Fibroblast of skin of left biceps (primary cell): ENCODE measurements at places on chromosomes 2 and 18.

DNA sequence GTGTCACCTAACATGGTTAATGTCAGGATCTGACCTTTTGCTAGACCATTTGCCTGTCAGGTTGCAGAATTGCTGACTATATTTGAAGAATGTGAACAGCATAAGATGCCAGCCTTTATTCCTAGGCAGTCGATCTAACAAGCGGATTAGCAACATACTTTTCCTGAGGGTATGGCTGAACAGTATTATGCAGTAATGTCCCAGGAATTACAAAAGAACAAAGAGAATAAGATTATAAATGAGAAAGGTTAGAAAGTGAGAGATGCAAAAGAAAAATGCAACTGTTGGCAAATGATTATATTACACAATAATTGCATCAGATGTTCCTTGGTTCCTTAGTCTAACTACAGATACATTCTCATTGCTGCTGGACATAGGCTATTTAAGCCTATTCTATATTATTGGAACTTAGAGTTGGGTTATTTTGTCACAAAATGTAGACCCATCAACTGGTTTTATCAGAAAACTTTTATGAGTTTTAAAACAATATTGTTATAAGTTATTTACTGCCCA is 647.1 kb upstream of the CRIM1 start:
- no peak for DNase-seq

GRCh38 chr2:189876271-189876670 is 92.0 kb downstream of the PMS1 start:
- DNase-seq: no peak

DNA sequence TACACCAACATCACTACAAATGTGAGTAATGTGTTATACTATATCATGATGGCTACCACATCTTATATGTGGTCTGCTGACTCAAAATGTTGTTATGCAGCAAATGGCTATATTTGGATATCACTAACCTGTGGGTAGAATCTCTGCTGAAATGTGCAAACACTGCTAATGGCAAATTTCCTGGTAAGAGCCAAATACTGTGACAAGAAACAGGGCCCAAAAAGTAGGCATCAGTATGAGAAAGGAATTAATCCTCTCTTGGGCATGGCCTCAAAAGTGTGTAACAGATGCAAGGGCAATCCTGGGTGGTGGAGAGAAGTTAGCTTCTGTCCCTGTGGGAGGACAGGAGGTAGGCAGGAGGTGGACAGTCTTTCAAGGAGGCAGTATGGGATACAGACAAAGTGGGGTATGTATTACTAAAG is 13.3 kb downstream of the ATF2 start:
- peak; percentile 70 for DNase-seq

- no peak for DNase-seq
Measured at GRCh38 chr2:99961196-99961913, 181.0 kb downstream of the AFF3 start.

- no peak for DNase-seq
Measured at GRCh38 chr2:122451040-122451439, 695.6 kb downstream of the TSN start.

DNA sequence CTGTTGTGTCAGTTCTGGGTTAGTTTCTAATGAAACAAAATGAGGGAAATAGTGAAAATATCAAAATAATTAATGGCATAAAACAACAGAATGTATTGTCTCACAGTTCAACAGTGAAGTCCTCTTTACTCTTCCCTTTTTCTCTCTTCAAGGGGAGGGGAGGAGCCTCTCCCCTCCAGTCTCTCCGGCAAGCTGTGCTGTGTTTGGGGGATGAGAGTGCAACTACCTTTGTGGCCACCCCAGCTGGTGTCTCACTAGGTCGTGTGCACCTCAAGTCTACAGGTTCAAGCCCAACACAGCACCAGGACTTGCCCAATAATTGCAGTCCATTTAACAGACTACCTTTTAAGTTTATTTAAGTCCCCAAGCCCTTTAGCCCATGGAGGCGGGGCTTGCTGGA is 271.7 kb upstream of the DOK6 start:
- no peak for DNase-seq

DNA sequence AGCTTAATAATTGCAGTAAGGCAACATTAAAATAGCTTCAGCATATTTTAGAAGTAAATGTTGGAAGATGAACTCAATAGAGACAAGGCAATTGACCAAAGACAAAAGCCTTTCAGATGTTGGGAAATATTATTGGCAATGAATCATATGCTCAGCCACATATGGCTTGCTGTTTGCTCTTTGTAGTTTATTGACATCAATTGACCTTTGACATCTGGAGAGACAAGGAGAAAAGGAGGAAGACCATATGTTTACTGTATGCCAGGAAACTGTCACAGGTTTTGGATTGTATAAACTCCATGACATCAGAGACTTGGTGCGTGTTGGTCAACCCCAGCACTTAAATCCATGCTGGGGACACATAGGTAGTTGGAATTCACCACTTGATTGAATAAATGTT is 60.6 kb upstream of the SLC16A14 start:
- no peak for DNase-seq

- DNase-seq: no peak
Measured at GRCh38 chr18:58228176-58228575, 184.2 kb downstream of the NEDD4L start.

GRCh38 chr2:18927525-18928232 is 338.3 kb upstream of the NT5C1B start:
- DNase-seq: no peak

GRCh38 chr18:23861805-23862470 is 152.6 kb upstream of the TTC39C start:
- DNase-seq: no peak

GRCh38 chr2:79935771-79936657 is 368.5 kb downstream of the LRRTM1 start:
- DNase-seq: peak; percentile 36

DNA sequence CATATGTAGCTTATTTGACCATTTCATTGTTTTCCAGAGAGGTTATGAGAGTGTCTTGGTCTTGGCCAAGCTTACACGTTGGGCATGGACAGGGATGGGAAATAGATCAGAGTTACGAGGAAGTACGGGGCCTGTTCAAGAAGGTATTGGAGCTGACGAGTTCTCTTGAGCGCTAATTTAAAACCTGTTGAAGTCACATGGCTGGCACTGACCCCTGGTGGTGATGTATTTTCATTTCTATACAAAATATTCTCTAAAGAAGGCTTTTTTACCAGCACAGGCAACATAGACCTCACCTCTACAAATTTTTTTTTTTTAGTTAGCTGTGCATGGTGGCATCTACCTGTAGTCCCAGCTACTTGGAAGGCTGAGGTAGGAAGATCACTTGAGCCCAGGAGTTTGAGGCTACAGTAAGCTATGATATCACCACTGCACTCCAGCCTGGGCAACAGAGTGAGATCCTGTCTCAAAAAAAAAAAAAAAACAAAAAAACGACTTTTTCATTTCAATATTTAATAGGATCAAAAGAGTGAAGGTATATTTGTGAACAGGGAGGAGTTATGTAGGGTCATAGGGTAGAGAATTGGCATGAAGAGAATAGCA is 19.6 kb downstream of the UGP2 start:
- no peak for DNase-seq

DNA sequence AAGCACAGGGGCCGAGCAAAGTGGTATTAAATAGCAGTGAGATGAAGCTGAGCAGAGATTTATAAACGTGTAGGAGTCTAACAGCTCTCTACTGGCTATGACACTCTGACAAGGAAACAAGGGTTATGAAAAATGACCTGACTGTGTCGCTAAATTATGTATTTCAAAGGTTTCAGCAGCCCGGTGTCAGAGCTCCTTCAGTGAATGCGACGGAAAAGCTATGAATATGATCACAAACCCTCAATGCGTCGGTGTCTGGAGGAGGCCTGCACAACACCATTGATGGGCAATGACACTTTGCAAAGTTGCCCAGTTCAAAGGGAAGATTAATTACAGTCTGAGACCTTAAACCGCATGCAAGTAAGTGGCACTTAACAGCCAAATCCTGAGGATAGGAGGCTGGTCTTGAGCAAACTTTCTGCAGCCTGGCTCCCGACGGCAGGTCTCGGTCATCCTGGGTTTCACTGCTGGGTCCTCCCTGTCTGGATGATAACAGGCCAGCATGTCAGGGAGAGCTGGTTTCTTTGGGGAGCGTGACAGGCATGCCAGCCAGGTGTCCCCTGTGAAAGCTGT is 615.1 kb upstream of the SALL3 start:
- DNase-seq: no peak

GRCh38 chr2:184394642-184395041 is 203.7 kb upstream of the ZNF804A start:
- no peak for DNase-seq

GRCh38 chr2:20465716-20466394 is 19.0 kb downstream of the RHOB start:
- DNase-seq: no peak

DNA sequence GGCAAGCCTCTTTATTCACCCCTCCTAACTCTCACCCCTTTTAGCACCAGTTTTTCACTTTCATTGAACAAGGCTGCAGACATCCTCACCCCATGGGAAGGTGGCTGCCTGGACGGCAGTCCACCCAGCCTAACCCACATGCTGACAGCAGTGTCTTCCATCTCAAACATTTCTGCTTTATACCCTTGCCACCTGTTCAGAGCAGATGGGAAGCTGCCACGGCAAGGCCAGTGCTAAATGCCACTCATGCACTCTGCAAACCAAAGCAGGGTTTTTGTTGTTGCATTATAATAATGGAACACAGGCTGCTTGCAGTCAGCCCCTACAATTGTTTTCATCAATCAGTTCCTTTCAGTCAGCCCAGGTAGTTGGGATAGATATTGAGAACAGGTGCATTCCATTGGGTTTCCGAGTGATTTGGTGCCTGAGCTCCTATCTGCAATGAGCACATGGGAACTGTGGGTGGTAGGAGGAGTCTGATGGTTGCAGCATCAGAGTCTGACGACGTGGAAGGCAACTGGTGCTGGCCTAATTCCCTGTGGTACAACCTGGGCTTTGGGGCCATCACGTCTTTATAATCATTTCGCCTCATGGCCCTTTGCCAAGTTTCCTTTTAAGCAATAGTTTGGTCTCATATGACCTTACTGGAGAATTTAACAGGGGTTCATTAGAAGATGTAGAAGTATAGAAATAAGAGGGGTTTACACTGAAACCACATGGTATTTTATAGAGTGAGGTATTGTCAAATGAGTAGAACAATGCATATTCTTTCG is 252.5 kb upstream of the SP5 start:
- DNase-seq: no peak

- DNase-seq: no peak
Measured at GRCh38 chr2:174574657-174575056, 22.9 kb downstream of the WIPF1 start.

- peak; percentile 20 for DNase-seq
Measured at GRCh38 chr18:74249181-74249968, 42.4 kb downstream of the CYB5A start.

- DNase-seq: no peak
Measured at GRCh38 chr2:33476793-33477190, 343 bp downstream of the RASGRP3 start.

DNA sequence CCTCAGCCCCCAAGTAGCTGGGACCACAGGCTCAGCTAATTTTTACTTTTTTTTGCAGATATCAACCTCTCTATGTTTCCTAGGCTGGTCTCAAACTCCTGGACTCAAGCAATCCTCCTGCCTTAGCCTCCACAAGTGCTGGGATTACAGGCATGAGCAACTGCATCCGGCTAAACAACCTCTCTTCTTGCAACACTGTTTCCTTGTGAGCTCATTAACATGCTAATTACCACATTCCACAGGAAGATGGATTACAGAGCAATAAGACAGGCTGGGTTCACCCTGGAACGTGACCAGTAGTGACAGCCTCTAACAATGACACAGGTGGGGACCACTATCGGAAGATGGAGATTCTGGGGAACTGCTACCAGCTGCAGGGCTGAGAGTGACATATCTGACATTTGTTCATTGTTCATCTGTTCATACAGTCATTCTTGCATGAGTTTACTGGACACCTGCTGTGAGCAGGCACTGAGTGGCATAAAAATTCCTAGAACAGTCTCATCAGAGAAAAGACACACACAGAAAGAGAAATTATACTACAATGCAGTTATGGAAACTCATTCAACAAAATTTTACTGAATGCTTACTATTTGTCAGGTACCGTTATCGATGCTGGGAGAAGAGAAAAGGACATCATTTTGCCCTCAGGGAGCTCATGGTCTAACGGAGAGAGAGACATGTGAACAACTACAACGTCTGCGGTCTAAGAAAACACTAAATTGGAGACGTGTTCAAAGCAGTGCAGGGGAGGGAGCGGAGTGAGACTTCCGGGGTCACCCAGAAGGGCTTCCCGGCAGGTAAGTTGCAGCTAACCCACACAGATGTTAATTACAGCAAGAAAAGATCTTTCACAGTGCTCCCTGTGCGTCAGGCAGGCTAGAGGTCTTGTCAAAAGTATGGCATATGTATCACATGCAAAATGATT is 37.6 kb downstream of the PROC start:
- DNase-seq: no peak

DNA sequence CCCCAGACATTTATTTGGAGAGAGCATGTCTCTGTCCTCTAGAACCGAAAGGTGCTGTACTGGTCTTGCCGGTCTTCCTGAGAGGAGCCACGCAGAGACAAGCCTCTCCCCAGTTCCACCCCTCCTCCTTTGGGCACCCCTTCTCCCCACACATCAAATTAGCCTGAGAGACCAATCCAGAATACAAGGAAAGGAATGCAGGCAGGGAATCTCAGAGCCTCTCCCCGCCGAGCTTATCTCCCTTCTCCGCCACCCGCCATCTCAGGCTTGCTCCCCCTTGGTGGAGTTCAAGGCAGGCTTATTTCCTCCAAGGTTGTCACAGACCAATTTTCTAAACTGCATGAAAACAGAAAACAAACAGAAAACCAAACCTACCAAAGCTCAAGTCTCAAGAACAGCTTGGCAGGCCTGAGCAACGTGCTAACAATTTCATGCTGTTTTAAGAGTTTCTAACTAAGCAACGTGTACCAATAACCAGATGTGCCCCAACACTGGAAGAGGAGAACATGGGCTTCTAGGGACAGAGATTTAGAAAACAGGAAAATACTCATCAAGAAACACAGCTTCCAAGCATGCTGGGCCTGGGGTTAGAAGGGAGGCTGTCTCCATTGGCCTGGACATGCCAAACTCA is 124.5 kb upstream of the PKDCC start:
- no peak for DNase-seq

- DNase-seq: no peak
Measured at GRCh38 chr2:156322051-156322685, 10.4 kb downstream of the NR4A2 start.

GRCh38 chr2:150159300-150159699 is 328.2 kb downstream of the RND3 start:
- DNase-seq: no peak

GRCh38 chr2:201118961-201119854 is 3.2 kb downstream of the CFLAR start:
- DNase-seq: no peak

DNA sequence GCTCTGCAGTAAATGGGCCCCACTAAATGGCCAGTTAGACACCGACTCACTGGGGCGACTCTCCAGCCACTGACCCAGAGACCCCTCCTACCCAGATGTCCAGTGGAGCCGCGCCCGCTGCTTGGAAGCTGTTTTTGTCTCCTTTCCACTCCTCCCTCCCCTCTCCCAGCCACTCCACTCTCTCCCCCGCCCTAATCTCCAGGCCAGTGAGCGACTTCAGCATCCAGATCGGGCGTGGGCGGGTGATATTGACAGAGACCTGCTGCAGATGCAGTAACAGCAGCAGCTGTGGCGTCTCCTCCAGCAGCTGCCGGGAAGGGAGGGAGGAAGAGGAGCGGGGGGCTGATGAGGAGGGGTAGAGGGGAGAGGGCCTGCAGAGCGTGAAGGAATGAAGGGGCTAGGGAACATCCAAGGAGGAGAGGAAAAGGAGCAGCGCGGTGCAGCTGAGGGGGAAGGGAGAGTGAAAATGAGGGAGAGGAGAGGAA is at the start of gene SCN7A:
TSS of gene SCN7A (minus strand) at position 110 of the 485 bp plus-strand sequence. CDS start 16,553 bp downstream, outside the sequence.
- no peak for DNase-seq

GRCh38 chr2:78118037-78118436 is 595.9 kb upstream of the LRRTM4 start:
- DNase-seq: no peak

- DNase-seq: no peak
Measured at GRCh38 chr2:161947406-161947805, 126.6 kb downstream of the DPP4 start.
